ENCODE measurements at places on chromosomes 1 and 21.

GRCh38 chr1:96820107-96820506 lies 98.5 kb downstream of the PTBP2 start:
- no peak for DNase-seq

DNA sequence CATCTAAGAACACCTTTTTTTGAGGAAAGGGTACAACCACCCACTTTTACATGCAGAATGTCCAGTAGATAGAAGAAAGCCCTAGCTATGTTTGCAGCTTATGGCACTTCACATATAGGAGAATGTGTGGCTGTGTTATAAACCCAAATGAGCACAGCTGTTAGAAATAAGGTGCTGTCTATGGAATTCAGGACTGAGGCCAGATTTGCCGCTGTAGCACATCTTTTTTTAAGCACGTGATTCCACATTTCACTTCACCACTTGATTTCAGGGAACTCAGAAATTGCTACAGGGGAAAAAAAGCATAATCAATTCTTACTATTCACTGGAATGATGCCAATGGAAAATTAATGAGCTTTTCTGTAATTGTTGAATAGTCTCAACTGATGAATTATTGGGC lies 147.2 kb upstream of the ADAMTS5 start:
- DNase-seq, result no peak

DNA sequence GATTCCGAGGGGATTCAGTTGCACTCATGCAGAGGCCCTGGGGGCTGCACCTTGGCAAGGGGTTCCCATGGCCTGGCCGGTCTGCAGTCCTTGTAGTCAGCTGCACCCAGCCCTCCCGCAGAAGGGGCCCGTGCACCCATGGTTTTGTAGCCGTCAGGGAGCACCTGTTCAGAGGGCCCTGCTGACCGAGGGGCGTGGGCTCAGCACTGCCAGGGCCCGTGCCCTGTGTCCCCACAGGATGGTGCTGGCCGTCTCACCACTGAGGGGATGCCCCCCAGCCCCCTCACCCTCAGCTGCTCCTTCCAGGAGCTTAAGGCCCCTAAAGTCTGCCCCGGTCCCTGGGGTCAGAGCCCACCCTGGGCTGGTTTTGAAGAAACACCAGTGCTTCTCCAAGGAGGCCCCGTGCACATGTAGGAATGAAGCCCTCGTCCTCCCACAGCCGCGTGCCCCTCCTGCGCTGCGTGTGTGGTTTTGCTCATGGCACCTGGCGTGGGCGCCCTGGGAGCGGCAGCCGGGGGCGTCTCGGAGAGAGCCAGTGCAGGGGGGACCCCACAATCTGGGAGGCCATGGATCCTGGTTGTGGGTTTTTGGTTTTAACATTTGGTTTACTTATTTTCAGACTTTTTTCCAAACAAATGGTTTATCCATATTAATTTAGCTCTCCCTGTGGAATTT lies 40.1 kb downstream of the PRKCZ start:
- DNase-seq, result no peak

- peak; percentile 14 for DNase-seq
Measured at GRCh38 chr1:111621050-111621449, 1.5 kb downstream of the RAP1A start.

DNA sequence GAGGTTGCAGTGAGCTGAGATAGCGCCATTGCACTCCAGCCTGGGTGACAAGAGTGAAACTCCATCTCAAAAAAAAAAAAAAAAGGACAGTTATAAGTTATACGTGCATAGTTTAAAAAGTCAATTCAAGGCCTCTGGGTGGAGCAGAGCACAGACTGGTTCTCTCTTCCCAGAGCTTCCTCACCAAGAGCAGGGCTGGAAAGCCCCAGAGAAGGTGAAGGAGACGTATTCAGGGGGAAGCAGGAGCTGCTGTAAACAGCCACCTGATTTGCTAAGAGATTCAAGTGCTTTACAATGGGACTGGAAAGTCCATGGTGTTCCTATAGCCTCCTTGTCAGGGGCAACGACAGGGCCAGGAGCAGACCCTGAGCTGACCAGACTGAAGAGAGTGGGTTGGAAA lies 85.0 kb upstream of the LYST start:
- no peak for DNase-seq

DNA sequence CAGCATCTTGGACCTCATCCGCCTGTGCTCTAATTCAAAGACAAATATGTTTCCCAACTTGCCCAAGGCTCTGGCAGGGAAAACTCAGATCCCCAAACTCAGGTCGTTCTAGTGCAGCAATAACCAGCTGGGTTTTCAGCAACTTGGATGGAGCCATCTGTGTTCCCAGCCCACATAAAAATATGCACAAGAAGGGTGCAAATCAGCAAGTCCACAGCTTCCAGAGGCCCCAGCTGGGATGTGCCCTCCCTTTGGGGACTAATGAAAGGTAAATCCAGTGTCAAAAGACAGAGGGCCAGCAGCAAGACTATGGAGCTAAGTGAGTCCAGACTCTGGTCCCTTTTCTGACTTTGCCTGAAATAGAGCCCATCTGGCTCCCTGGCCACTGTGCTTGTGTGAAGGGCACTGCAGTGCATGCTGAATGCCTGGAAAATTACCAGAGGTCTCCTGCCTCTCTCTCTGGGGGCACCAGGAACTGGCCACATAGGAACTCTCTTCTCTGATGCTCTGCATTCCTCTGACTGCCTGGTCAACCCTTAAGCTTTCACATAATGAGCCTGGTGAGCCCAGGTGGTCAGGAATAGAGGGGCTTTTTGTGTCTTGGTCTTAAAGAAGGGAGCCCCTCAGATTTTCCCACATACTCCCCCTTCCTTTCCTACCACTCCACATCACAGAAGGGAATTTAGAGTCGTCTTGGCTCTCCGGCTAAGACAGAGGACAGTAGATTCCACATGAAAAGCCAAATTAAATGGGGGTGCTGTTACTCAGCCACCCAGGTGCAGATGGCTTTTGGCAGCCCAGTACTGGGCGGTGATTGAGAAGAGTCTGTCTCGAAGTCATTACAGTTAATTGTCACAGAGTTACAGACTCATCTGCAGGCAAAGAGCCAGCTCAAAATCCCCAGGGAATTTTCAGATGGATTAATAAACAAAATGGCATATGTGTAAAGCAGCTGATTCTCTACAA lies 88.1 kb upstream of the C1orf21 start:
- peak; percentile 17 for DNase-seq

DNA sequence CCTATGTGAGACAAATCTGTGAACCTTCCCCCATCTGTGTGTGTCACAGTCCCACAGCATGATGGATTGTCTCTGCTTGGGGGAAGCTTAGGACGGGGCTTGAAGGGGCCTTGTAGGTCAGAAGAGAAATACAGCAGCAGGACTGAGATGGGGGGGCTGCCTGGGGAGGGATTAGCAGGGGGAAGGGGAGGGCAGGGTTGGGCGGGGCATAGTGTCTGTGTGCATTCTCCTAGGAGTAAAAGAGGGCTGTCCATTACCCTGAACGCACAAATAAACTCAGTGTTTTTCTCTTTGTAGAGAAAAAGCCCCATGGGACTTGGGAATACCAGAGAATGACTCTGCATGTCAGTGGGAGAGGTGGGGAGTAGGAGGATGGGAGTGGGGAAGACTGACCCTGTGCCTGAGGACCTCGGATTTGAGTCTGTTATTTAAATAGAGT lies 16.4 kb downstream of the RNF220 start:
- DNase-seq, result no peak

DNA sequence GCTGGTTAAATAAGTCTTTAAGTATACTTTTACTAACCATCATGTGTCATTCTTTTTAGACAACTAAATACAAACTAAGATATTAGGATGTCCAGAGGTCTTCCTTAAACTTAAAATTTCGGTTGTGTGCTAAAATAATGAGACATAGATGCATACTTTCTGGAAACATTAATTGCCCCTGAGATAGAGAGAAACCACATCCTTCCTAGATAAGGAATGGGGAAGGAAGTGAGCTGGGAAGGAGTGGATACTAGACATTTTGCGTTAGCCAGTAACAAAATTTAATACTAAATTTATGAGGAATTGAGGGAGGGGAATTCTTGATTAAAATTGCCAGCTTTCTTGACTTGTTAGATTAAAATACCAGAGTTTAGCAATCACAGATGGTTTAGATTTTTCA lies 37.1 kb upstream of the PTGS2 start:
- DNase-seq, result no peak

GRCh38 chr1:195876792-195877191 lies 731.4 kb downstream of the KCNT2 start:
- no peak for DNase-seq

GRCh38 chr21:38945545-38946245 lies 140.0 kb downstream of the ETS2 start:
- no peak for DNase-seq

DNA sequence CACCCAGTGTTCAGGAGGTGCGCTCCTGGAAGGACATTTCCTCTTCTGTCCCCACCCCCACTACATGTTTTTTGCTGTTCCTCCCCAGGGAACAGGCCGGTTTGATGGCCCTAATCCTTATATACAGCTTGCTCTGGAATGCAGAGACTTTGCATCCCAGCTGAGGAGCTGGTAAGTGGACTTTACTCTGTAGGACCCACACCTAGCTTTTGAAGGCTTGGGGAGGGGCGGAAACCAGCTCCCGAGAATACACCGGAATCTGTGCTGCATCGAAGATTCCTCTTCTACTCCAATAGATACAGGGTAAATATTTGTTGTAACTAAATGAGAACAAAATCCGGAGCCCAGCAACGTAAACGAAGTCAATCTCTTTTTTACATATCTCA lies 1.2 kb upstream of the CGN start:
- no peak for DNase-seq

DNA sequence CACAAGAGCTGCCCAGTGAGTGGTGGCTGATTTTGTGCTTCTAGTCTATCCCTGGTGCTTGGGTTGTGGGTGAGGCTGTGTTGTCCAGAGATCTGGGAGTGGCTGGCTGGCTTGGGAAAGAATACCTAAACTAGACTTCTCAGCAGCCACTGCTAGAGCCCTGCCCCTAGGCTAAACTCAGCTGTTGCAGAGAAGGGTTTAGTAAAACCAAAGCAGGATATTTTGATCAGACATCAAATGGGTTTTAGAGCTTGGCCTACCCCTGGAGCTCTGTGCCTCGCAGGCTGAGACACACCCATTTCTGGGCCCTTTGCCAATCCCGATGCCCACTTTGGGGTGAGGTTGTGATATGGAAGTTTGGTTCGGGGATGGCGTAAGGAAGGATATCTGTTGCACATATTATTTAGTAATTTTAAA lies 88.5 kb downstream of the UCK2 start:
- DNase-seq, result no peak

- DNase-seq, result no peak
Measured at GRCh38 chr1:207346513-207346912, 25.0 kb downstream of the CD55 start.

GRCh38 chr1:93155335-93155734 lies 24.9 kb downstream of the TMED5 start:
- DNase-seq, result peak; percentile 44

DNA sequence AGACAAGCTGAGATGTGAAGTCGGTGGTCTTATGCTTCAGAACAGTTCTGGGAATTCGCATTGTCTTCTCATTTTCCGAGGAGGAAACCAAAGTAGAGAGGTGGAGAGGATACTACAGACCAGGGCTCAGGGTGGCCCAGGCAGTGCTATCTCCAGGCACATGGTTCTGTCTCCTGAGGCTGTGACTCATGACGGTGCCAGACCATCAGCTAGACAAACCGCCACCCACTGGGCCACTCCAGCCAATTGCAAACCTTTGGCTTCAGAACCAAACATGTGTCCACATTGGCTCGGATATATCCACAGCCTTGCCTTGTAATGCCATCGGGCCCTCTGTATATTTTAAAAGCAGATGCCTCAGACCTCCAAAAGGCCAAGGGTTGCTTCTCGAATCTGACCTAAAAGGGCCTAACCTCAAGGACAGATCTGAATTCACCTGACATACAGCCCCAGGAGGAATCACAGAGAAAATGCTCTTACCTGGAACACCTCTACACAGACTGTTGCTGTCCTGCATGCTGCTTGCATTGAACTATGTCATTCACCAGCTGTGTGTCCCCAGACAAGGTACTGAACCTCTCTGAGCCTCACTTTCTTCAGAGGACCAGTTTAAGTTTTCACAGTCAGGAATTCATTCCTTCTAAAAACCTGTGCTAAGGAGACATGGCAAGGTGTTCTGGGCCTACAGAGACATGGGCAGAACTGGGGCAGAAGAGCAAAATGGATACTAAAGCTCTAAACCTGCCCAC lies 224.9 kb upstream of the JUN start:
- no peak for DNase-seq

DNA sequence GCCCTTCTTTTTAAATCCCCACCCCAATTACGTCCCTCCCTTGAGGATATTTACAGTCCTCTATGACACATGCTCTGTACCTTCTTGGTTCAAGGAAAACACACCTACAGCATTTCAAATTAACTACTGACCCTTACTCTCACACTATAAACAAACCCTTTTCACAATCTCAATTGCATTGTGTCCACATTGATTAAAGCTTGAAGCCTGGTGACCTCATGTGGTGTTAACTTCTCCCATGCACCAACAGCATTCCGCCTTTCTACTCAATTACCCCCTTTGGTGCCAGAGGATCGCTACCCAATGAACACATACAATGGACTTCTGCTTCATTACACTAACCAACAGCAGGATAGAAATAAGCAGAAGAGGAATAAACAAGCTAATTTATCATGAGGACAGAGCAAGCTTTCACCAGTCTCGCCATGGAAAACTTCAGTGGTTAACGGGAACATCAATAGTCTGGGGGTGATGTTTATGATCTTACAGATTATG lies 15.2 kb downstream of the WLS start:
- no peak for DNase-seq

GRCh38 chr1:45250544-45250943 lies 44.1 kb upstream of the ZSWIM5 start:
- no peak for DNase-seq

DNA sequence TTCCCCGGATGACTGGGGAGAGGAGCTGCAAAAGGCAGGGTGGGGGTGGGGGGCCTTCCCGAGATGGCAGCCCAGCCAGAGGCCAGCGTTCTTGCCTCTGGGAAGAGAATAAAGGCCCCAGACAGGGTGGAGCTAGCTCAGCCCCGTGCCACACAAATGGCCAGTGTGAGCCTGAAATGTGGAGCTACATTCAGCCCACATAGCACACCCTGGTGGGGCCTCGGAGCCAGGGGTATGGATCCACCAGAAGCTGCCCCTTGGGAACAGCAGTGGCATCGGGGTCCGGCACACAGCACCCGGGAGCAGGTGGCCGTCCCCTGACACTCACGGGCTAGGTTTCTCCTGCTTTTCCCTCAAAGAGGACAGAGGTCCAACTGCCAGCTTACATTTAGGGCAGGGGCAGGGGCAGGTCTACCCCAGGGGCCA lies 93.9 kb downstream of the PDE9A start:
- DNase-seq, result no peak

DNA sequence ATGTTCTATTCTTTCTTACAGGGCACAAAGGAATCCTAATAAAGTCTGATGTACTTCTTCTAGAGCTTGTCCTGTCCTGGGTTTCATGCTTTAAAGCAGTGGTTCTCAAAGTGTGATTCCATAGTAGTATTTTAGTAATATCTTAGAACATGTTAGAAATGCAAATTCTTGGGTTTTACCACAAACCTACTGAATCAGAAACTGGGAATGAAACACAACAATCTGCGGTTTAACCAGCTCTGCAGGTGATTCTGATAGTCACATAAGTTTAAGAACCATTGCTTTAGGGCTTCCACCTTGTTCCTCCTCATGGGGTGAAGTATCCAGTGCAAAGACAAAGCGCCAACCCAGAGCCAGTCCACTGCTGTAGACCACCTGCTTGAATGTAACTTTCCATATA lies 41.1 kb downstream of the NGF start:
- no peak for DNase-seq

GRCh38 chr1:66598670-66599069 lies 64.7 kb downstream of the SGIP1 start:
- peak; percentile 49 for DNase-seq
